ENCODE measurements at places on chromosomes 4 and X.

DNA sequence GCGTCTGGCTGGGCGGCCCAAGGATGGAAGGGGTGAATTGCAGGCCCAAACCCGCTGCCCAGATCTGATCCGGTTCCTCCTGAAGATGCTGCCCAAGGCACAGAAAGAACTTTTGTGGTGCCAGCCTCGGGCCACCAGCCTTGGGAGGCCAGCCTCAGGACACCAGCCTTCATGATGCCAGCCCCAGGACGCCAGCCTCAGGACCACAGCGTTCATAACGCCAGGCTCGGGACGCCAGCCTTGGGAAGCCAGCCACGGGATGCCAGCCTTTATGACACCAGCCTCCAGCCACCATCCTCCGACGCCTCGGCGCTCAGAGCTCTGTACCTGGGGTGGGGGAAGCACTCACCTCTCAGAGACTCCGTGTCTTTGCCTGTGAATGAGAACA is 107.8 kb downstream of the ADRA2C start:
- no peak for DNase-seq

DNA sequence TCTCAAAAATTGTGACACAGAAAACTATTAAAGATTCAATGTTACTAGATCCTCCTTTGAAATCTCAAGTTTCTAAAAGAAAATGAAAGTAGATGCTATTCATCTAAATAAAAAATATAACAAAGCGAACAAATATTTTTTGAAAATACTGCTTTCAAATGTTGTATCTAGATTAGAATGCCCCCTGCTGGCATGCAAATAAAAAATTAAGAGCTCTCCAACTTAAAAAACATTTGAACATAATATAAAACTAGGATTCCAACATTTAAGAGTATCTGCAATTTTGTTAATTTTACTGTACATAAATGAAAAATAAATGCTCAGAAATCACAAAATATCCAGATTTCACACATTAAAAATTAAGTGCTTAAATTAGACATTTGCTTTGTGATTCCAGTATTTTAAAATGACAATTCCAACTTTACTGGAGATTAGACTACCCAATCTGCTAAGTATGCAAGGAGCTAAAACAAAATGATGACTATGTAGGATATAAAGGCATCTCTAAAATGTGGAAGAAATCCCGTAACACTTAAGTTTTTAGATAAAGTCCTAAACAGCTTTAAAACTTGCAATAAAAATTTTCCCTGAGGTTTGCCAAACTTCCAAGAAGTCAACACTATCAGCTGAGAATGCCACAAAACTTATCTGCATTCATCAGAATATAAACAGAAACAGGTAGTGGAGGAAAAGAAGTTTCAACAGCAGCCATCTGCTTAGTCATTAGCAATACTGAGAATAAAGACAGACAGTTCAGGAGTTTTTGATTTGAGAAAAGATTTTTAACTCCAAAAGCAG is 32.7 kb downstream of the DHX15 start:
- no peak for DNase-seq

GRCh38 chr4:80206521-80207171 is 9.3 kb downstream of the PRDM8 start:
- DNase-seq = no peak

- DNase-seq = no peak
These were observed 104.0 kb downstream of the MAD2L1 start for GRCh38 chr4:119962631-119963030.

DNA sequence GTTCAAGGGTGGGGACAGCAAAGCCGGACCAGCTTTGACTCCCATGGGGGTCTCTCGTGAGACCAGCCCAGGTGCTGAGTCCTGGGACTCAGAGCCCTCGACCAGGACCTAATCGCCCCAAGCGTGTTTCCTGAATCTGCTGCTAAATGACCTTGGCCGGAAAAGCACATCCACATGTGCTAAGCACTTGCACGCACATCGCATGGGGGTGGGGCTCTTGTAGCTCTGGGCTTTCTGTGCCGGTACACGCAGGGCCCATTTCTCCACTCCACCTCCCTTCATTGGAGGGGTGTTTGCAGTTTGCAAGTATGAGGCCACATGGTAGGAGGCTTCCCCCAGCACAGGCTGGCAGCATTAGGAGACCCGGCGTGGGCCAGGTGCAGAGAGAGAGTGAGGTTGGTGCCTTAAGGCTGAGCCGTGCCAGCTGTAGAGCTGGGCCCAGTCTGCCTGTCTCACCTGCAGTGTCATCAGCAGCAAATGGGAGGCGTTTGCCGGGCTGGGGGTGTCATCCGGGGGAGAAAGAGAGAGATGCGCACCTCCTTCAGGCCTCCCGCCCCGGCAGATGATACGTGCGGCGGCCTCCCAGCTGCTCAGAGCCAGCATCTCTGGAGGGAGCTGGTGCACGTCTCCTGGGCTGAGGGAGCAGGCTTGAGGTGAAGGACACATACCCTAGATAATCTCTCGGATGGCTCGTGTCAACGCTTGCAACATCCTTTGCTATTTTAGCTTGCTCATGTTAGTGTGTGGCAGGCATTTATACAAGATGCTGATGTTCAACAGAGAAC is 45.2 kb upstream of the CLCN4 start:
- no peak for DNase-seq

DNA sequence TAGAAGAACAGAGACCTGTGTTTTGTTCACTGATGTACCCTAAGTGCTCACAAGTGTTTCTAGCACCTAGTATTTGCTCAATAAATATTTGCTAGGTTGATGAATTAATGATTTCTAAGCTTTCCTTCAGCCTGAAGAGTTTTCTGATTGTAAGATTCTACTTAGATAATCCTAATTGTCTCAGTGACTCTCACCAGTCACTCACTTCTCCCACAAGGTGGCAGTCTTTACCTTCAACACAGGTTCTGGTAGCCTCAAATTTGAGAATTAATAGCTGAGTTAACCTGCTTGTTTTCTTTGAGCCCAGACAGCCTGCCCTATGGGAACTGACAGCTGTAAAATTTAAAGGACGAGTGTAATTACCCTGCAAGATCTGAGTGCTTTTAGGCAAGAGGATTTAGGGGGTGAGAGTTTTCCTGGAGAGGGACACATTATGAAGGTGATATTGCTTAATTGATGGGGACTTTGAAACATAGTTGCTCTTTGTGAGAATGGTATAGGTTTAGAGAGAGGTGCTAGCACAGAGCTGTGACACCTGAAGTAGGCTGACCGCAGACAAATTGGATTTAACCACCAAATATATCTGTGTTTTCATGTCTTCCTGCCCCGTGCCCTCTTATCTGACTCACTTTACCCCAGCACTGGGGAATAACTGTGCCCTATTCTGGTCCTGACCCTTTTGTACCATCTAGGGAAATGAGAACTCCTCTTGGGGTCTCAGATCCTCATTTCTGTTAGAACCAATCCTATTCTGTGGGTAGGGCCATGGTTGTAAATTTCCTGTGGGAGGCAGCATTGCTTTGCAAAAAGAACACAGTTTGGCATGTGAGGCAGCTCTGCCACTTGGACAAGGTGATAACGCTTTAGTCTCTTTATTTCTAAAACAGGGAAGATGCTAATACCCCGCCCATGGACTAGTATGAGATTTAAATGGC is 27.7 kb downstream of the CD38 start:
- DNase-seq = peak; percentile 46

- no peak for DNase-seq
These were observed 28.2 kb downstream of the SAT1 start for GRCh38 chrX:23811108-23811651.

GRCh38 chr4:3294401-3295241 is 1.8 kb downstream of the RGS12 start:
- DNase-seq = no peak

GRCh38 chrX:40374486-40374885 is 206.3 kb upstream of the ATP6AP2 start:
- DNase-seq = no peak

GRCh38 chr4:94814237-94814636 is 56.5 kb downstream of the BMPR1B start:
- no peak for DNase-seq

- no peak for DNase-seq
These were observed 14.6 kb downstream of the CLCN3 start for GRCh38 chr4:169634975-169635374.

DNA sequence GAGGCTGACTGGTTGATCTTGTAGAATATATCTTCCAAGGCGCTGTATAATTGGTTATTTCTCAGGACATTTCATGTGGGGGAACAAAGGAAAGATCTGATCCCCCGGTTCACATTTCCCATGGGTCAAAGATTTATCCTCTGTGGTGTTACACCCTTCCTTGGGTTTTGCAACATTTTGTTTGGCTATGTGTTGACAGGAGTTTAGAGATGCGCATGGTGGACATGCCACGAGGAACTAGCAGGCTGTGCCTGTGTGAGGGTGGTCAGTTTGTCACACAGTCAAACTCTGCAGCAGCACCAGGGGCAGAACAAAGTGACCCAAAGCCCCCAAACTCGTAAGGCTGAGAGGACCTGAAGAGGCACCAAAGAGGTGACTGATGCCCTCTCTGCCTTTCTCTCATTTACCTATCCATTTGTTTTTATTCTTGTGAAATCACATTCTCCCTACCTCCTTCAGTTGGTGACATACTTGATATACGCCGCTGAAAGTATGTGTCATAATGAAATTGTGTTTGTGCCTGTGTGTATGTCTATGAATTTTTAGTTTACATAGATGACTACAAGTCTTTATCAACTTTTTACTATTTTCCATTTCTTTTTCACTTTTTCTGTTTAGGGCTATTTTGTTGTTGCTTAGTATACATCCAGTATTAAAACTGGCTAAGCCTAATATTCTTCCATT is 164.7 kb downstream of the SPCS3 start:
- DNase-seq = no peak

GRCh38 chrX:22136711-22137110 is 104.6 kb downstream of the PHEX start:
- no peak for DNase-seq

- no peak for DNase-seq
These were observed 17.0 kb upstream of the TMEM154 start for GRCh38 chr4:152696764-152697261.

- DNase-seq = peak; percentile 36
These were observed 147.3 kb downstream of the TBL1X start for GRCh38 chrX:9612146-9612505.

GRCh38 chr4:165058666-165059065 is 5.0 kb downstream of the TRIM75 start:
- DNase-seq = no peak

Data from NCI-H146 (cell line).